Spinal cord (tissue), 10 donors: ENCODE measurements at places on chromosomes 4 and X. TPM values are rescaled to one million over a fixed set of nuclear protein-coding genes. Genes with fewer than 3 reads are reported as not detected.

DNA sequence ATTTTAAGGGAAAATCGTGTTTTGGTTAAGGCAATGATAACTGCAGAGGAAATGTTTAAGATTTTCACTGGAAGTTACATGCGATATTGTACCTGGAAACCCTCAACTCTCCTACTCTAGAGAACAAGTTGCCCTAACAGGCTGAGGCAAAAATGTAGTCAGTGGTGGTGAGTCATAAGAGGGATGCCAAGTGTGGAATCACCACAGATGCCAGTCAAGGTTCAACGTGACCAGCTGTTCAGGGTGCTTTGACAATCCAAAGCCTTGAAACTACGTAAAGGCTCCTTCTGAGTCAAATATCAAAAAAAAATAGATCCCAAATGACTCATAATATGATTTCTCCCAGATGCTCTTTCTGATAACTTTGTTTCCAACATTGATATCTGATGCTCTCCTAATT lies 77.9 kb upstream of the AFF2 start:
- no peak overlapping the region for H3K27ac ChIP-seq
- DNase-seq, result no peak
- H3K4me1 ChIP-seq, result no peaks in the 10 kb centered on the region
- H3K4me3 ChIP-seq, result no peak overlapping the region
- H3K36me3 ChIP-seq, result no peaks in the 10 kb centered on the region

DNA sequence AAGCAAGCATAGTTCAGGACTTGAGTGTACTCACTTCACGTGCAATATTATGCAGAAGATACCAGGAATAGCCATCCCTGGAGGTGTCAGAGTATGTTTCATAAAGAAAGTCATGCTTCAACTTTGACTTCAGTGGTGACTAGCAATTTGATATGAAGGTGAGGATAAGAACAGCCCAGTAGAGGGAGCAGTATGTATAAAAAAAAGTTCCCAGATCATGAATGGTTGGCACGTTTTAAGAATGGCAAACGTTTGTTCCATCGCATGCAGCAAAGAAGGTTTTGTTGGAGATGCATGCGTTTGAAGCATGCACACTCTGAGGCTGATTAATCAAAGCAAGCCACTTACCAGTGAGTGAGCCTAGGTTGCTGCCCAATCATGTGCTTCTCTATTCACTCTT lies 33.5 kb upstream of the SLITRK4 start:
- no peaks in the 10 kb centered on the region for H3K36me3 ChIP-seq
- H3K4me1 ChIP-seq, result no peaks in the 10 kb centered on the region
- no peaks in the 10 kb centered on the region for H3K27me3 ChIP-seq

- no peak for DNase-seq
- peaks cover 7% of the 10 kb centered on the region for H3K4me1 ChIP-seq
- no peak overlapping the region for H3K4me3 ChIP-seq
- H3K27ac ChIP-seq, result no peak overlapping the region
- H3K36me3 ChIP-seq, result no peaks in the 10 kb centered on the region
- no peaks in the 10 kb centered on the region for H3K27me3 ChIP-seq
Observed at GRCh38 chrX:23803931-23804381, 21.0 kb downstream of the SAT1 start.

DNA sequence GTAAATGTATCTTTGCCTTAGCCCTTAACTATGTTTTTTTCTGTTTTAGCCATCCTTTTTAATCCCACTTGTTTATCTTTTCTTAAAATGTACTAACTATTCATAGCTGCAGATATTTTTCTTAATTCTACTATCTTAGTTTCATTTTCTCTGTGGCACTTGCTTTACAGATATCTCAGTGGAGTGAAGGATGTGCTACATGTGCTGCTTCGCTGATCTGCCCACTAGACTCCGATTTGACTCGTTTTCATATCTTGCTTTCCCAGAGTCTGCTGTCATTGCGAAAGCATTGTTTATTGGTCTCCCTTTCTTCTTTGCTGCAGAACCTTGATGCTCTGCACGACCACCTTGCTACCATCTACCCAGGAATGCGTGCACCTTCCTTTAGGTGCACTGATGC lies 30.6 kb downstream of the GUCY1B1 start:
- no peaks in the 10 kb centered on the region for H3K4me1 ChIP-seq
- H3K36me3 ChIP-seq, result no peaks in the 10 kb centered on the region
- H3K4me3 ChIP-seq, result no peak overlapping the region

DNA sequence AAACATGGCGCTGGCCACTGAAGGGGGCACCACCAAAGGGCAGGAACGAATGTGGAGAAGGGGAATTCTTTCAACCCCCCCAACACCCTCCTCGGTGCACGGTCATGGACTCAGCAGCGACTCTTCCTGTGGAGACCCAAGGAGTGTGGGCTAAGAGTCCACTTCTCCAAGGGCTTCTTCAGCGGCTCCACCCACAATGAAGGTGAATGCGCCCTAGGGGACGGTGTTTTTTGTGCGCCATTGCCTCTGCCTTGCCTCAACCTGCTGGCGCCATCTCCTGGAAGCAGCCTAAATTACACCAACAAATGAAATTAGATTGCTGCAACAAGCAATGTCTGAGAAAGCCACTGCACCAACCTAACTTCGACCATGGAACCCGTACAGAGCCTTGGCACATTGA lies 169.2 kb upstream of the MAGEB18 start:
- H3K27ac ChIP-seq, result no peak overlapping the region
- H3K36me3 ChIP-seq, result no peaks in the 10 kb centered on the region
- H3K4me1 ChIP-seq, result no peaks in the 10 kb centered on the region

DNA sequence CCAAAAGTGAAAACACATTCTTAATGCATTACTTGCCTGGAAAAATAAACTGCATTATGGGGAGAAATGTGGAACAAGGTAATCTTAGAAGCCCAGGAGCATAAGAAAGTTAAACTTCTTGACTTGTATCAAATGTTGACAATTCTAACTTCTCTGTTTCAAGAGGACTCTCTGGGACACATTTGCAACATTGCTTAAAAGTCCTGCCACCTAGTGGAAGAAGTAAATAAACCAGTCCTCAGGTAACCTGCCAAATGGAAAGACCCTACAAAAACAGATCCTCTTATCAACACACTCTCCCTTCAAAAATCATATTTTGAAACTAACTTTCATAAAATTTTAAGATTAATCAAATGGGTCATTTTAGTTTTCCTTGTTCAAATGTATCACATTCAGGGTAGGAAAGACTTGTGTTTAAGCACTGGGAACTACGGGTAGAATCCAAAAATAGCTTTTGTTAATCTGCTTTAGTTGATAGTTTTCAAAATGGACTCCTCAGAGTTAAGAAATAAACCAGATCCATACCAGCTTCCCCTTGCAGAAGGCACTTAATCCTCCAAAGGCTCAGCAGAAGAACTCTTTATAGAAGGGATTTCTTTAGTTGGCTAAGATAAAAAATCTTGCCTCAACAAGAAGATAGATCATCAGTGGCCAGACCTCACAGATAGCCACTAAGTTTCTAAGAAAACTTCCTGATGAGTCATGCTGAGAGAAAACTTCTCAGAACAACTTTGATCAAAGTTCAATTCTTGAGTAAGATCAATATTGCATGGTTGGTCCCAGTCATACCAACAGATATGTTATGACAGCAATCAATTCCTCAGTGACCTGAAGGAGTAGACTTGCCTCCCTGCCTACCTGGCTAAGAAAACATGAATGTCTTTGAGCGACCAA lies 141.7 kb downstream of the HHIP start:
- DNase-seq, result no peak
- H3K4me1 ChIP-seq, result no peaks in the 10 kb centered on the region
- no peak overlapping the region for H3K4me3 ChIP-seq
- H3K27me3 ChIP-seq, result no peaks in the 10 kb centered on the region

DNA sequence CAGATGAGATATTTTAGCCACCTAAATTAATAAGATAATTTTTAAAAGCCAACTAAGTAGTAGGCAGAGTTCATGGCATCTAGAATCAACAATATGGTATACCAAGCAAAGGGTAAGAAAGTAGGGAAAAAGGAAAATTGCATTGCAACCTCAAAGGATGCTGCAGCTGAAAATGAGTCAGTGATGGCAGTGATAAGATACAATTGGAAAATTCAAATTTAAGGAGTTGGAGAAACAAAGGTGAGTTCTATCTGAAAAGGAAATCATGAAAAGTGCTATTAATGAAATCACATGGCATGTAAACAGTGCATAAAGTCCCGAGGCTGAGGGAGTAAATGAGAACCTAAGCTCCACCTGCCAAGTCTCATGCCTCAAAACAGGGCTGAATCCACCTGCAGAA lies 33.9 kb downstream of the SHROOM4 start:
- no peak overlapping the region for H3K4me3 ChIP-seq
- no peaks in the 10 kb centered on the region for H3K36me3 ChIP-seq
- H3K4me1 ChIP-seq, result no peaks in the 10 kb centered on the region
- no peak for DNase-seq
- no peaks in the 10 kb centered on the region for H3K27me3 ChIP-seq

DNA sequence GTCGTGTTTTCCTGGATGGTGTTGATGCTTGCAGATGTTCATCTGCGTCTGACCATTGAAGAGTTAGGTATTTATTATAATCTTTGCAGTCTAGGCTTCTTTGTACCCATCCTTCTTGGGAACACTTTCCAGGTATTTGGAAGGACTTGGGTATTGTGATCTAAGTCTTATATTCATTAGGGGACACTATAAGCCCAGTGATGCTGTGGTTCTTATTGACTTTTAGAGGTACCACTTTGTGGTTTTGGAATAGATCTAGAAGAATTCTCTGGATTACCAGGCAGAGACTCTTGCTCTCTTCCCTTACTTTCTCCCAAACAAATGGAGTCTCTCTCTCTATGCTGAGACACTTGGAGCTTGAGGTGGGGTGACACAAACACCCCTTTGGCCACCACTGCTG lies 41.6 kb downstream of the AFM start:
- no peaks in the 10 kb centered on the region for H3K36me3 ChIP-seq
- H3K4me1 ChIP-seq, result no peaks in the 10 kb centered on the region
- no peaks in the 10 kb centered on the region for H3K27me3 ChIP-seq
- DNase-seq, result no peak
- H3K27ac ChIP-seq, result no peak overlapping the region

- H3K36me3 ChIP-seq, result no peaks in the 10 kb centered on the region
- H3K27me3 ChIP-seq, result peaks cover 9% of the 10 kb centered on the region
- H3K4me3 ChIP-seq, result no peak overlapping the region
- no peaks in the 10 kb centered on the region for H3K4me1 ChIP-seq
- H3K27ac ChIP-seq, result no peak overlapping the region
- DNase-seq, result no peak
Observed at GRCh38 chrX:42496239-42496638, 281.7 kb downstream of the PPP1R2C start.

DNA sequence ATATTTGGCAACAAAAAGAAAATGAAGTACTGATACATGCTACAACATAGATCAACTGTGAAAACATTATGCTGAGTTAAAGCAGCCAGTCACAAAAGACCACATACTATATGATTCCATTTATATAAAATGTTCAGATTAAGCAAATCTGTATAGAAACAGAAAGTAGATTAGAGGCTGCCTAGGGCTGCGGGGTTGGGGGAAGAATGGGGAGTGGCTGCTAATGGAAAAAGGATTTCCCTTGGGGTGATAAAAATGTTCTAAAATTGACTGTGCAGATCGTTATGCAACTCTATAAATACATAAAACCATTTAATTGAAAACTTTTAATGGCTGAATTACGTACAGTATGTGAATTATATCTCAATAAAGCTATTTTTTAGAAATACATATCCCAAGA lies 46.8 kb downstream of the NEK1 start:
- H3K4me3 ChIP-seq, result no peak overlapping the region
- no peaks in the 10 kb centered on the region for H3K4me1 ChIP-seq

DNA sequence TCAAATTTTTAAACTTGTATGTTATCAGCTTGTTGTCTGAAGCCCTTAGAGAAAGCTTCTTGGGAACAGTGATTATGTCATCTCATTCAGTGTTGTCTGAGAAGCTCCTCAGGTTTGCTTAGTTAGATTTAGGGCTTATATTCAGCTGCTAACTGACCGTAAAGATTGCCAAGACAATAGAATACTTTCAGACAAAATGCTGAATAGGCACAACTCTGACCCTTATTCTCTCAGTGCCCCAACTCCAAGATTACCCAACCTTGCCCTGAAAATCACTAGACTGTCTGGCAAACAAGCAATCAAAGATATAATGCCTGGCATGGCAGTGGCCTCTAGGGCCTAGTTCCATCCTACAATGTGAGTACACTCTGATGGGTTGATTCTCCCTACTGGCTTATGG lies 950.5 kb upstream of the HS3ST1 start:
- H3K4me3 ChIP-seq, result no peak overlapping the region
- DNase-seq, result no peak
- no peak overlapping the region for H3K27ac ChIP-seq
- no peaks in the 10 kb centered on the region for H3K4me1 ChIP-seq

Gene GAGE13
- not detected for total RNA-seq

Gene POU3F4
- 2.4 TPM for total RNA-seq

Gene TMEM164
- 21.9 TPM for total RNA-seq

Gene WAS
- 3.1 TPM for total RNA-seq
